Pulmonary artery endothelial cell (primary cell): ENCODE measurements at places on chromosomes 1 and 21. TPM values are rescaled to one million over a fixed set of nuclear protein-coding genes. Genes with fewer than 3 reads are reported as not detected.

Gene ARTN
- not detected in 2 replicates for total RNA-seq

Gene FCRL6
- total RNA-seq: 0.07 TPM in 1 of 2 replicates, not detected in the other

Gene HCN3
- 0.40 and 0.53 TPM in 2 replicates for total RNA-seq

Gene ADPRS
- 32.6 and 43.5 TPM in 2 replicates for total RNA-seq

Gene PTGER3
- under 0.01 TPM in 1 of 2 replicates, not detected in the other for total RNA-seq

Gene RPTN
- total RNA-seq: not detected in 2 replicates

Gene SLC6A9
- 0.40 and 0.60 TPM in 2 replicates for total RNA-seq

Gene RUNX1
- 4.4 and 5.4 TPM in 2 replicates for total RNA-seq

Gene SLX9
- 33.6 and 33.8 TPM in 2 replicates for total RNA-seq

Gene DIO1
- not detected in 2 replicates for total RNA-seq

Gene OR11L1
- total RNA-seq: not detected in 2 replicates

Gene VANGL2
- not detected in 2 replicates for total RNA-seq

Gene DENND2D
- total RNA-seq: 0.86 and 1.3 TPM in 2 replicates

Gene KCNN3
- 0.20 and 1.4 TPM in 2 replicates for total RNA-seq

Gene UBXN10
- total RNA-seq: not detected in 2 replicates

Gene CD34
- total RNA-seq: 16.9 and 26.1 TPM in 2 replicates

Gene MPC2
- total RNA-seq: 23.9 and 27.6 TPM in 2 replicates

Gene MTARC1
- total RNA-seq: 0.73 and 2.1 TPM in 2 replicates

Gene FAM163A
- 0.07 TPM in 1 of 2 replicates, not detected in the other for total RNA-seq

Gene OLFML3
- total RNA-seq: 0.78 and 0.86 TPM in 2 replicates

Gene RHD
- total RNA-seq: not detected in 2 replicates

Gene SEC16B
- total RNA-seq: 0.53 and 0.85 TPM in 2 replicates

Gene TPTE
- total RNA-seq: not detected in 2 replicates

Gene KRTAP19-3
- not detected in 2 replicates for total RNA-seq

Gene TRNP1
- 10.9 and 12.3 TPM in 2 replicates for total RNA-seq

Gene LPAR3
- total RNA-seq: 0.67 TPM in 1 of 2 replicates, not detected in the other

Gene GJA5
- 3.5 and 11.0 TPM in 2 replicates for total RNA-seq

Gene OR2T6
- not detected in 2 replicates for total RNA-seq

Gene CHD5
- 0.04 and 0.07 TPM in 2 replicates for total RNA-seq

Gene ZNF684
- 4.2 and 5.8 TPM in 2 replicates for total RNA-seq

Gene OR2L2
- total RNA-seq: 0.07 TPM in 1 of 2 replicates, not detected in the other

Gene MPL
- total RNA-seq: not detected in 2 replicates

Gene S100A5
- not detected in 2 replicates for total RNA-seq

Gene RSPH1
- 0.07 TPM in 1 of 2 replicates, not detected in the other for total RNA-seq

Gene SMIM1
- total RNA-seq: 0.74 and 1.6 TPM in 2 replicates

Gene S100A8
- not detected in 2 replicates for total RNA-seq

Gene NLRP3
- total RNA-seq: not detected in 2 replicates

Gene SLC5A9
- total RNA-seq: not detected in 2 replicates

Gene OR2M7
- total RNA-seq: not detected in 2 replicates

Gene CTSE
- total RNA-seq: 0.07 TPM in 2 replicates

Gene AMIGO1
- total RNA-seq: 1.8 and 2.4 TPM in 2 replicates

Gene OVAAL
- not detected in 2 replicates for total RNA-seq

Gene TCP10L
- total RNA-seq: 0.25 TPM in 1 of 2 replicates, not detected in the other

Gene AIM2
- not detected in 2 replicates for total RNA-seq

Gene NUP210L
- total RNA-seq: 0.07 and 0.11 TPM in 2 replicates

Gene FMO3
- total RNA-seq: 0.28 TPM in 1 of 2 replicates, not detected in the other

Gene CIART
- total RNA-seq: 0.86 and 0.88 TPM in 2 replicates

Gene DOP1B
- 5.9 and 6.8 TPM in 2 replicates for total RNA-seq

Gene ARHGAP29
- 159 and 190 TPM in 2 replicates for total RNA-seq

Gene HNRNPR
- total RNA-seq: 130 and 171 TPM in 2 replicates
